Globus pallidus (tissue), 1 donor: ENCODE measurements at places on chromosomes 5 and 9.

GRCh38 chr5:107813559-107813958, 142.8 kb upstream of the EFNA5 start:
- DNase-seq, result no peak

GRCh38 chr9:19208653-19209052, 21.8 kb upstream of the DENND4C start:
- no peak for DNase-seq

GRCh38 chr5:138018849-138019248, 14.0 kb downstream of the FAM13B start:
- DNase-seq, result no peak

- DNase-seq, result no peak
Measured at GRCh38 chr9:121538221-121538620, 38.6 kb upstream of the GGTA1 start.

DNA sequence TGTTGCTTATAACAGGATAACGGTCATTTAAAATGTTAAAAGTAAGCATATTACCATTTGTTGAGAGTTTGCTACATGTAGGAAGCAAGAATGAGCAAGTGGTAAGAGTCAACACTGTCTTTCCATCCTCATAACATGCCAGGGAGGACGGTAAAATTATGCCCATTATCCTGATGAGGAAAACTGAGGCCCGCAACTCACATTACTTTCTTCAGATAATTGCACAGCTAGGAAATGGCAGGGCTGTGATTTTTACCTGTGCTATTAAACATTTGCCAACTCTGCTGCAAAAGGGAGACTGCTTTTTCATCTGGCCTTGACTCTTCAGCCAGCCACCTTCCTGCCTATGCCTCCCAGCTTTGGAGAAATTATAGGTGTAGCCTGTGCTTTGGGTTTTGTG, 79.8 kb upstream of the BOD1 start:
- DNase-seq, result no peak

DNA sequence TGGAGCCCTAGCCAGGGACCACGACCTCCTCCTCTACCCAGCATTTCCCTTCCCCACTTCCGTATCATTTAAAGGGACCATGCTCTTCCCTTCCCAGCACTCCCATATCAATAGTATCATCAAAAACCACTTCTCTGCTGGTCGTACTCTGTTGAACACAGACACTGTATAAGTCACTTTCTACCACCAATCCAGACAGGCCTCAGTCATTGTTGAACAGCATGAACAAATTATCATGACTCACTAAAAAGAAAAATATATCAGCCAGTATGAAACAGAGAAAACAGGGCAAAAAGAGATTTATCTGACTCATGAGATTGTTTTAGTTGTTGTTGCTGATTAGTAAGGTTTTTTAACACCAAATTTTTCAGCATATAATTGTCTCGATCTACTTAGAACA, 89.8 kb downstream of the CDKN2A start:
- DNase-seq, result no peak

GRCh38 chr9:118170032-118170955, 466.1 kb downstream of the TLR4 start:
- peak; percentile 88 for DNase-seq
